ENCODE measurements at places on chromosomes 7 and 10. TPM values are rescaled to one million over a fixed set of nuclear protein-coding genes. Genes with fewer than 3 reads are reported as not detected.

FAM221A gene
- 16.6 TPM for total RNA-seq

GRCh38 chr10:70255329-70256299 lies 22.4 kb upstream of the PPA1 start:
- peak; percentile 56 for DNase-seq

VWDE gene
- total RNA-seq: 22.8 TPM

DNA sequence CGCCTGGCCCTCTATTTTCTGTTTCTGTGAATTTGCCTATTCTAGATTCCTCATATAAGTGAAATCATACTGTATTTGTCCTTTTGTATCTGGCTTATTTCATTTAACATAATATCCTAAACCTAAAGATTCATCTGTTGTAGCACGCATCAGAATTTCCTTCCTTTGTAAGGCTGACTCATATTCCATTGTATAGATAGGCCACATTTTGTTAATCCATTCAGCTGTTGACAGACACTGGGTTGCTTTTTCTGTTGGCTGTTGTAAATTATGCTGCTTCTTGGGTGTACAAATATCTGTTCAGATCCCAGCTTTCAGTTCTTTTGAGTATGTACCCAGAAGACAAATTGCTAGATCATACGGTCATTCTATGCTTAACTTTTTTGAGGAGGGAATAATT lies 28.8 kb upstream of the CUL1 start:
- DNase-seq: no peak

DNA sequence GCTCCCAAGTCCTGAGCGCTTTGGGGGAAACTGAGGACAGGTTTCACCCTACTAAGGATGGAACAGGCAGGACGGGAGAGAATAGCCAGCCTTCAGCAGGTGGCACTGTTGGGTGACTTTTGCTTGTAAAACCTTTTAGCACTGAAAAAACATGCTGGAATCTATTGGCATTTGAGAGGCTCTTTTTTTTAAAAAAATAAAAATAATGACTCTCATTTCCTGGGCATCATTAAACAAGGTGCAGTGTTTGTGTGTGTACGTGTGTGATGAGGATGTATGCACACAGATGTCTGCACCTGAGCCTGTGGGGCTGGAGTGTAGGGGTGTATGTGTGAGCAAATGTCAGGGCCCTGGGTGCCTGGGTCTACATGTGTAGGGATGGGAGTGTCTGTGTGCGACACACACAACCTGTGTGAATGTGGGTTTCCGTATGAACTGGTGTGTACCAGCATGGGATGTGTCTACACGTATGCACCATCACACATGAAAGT lies 177.9 kb downstream of the RPS24 start:
- peak; percentile 70 for DNase-seq

CDK5 gene
- 24.3 TPM for total RNA-seq

GRCh38 chr7:77587272-77587671 lies 50.2 kb downstream of the PTPN12 start:
- no peak for DNase-seq

GRCh38 chr10:119269737-119270136 lies 62.4 kb downstream of the GRK5 start:
- DNase-seq: no peak

- no peak for DNase-seq
Measured at GRCh38 chr10:84375011-84375410, 46.6 kb downstream of the CCSER2 start.

- no peak for DNase-seq
Measured at GRCh38 chr10:3623746-3624145, 161.3 kb downstream of the KLF6 start.

DNA sequence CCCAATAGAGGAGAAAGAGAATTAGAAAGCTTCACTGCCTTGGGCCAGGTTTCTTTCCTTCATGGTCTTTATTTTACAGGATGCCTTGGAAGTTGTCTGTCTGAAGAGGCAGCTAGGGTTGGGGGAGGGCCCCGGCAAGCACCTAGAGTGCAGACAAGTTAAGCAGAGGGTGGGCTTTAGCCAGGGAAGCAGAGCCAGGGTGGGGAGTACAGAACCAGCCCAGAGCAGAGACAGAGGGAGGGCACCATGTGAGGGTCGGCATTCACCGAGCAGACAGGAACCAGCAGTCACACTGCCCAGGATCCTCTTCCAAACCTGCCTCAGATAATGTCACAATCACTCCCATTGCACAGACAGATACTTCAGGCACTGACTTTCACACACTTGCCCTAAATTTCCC lies 75.9 kb downstream of the ADARB2 start:
- DNase-seq: no peak

DNA sequence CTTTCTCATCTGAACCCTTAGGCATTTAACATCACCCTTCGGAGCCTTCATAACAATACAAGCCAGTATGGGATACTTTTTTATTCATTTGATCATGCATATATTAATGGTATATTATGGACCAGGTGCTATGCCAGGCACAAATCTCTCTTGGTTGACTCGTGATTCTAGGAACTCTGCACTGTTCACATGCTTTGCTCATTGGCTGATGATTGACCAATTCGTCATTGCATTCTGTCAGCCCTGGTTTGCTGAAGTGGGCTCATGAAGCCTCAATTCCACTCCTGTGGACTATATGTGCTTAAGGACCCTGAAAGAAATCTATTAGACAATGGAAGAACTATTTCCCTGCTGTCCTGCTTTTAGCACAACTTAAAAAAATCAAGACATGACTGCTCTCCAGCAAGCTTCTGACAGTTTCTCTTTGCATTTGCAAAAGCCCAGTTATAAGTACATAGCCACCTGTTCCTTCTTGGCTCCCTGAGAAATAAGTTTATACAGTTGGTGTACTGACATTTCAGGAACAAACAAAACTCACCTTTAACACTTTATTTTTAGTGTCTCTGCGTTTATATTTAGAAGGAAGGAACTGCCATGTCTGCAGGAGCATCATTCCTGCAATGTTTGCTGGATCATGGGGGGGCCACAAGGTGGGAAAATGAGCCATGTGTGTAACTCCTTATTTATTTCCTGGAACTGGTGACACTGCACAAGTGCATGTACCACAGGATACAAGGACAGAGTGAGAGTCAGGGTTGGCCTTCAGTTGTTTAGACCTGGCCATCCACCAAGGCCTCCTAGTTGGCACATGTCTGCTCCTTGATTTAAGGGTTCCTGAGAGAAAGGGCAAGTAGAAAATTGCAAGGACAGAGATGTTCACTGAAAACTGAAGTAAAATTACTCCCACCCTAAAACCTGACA lies 146.0 kb upstream of the NAMPT start:
- no peak for DNase-seq

DNA sequence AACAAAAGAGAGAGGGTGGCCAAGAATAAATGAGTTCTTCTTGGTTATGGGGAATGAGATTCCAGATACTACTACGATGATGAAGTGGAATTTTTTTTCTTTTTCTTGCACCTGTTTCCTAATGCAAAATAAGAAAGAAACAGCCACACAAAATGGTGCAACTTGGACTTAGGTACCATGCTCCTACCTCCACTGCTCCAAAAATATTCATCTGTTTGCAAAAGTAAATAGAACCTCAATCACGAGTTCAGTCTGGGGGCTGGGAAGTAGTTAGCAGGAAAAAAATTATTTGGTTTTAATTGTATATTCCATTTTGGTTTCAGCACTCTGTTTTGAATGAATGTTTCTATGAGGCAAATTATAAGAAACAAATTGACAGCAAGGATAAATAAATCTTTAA lies 73.5 kb downstream of the SLC25A13 start:
- DNase-seq: no peak

DNA sequence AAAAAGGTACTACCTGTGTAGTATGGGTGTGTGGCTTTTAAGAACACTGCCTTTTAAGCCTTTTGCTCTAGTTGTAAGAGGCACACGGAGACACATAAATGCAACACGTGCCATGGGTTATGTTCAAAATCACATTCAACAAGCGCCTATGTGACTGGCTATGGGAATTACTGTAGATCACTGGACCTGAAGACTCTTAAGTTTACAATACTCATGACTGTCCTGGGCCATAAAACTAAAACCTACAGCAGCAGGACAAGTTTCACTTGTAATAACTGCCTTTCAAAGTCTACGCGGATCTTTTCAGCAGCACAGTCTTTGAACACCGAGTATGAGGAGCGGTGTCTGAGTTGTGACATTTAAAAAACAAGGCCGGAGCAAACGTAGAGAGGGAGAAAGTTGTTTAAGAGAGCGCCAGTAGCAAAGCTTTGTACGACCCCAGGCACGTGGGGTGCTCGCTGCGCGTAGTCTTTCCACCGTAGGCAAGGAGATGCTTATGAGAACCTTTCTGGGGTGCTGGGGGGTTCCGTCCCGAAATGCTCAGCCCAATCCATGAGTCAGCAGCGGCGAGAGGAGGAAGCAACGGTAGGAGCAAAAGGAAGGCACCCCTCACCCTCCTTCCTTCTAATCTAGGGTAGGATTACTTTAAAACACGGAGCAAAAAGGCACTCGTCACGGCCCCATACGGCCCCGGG lies 662 bp downstream of the DNAJC2 start:
- no peak for DNase-seq

- DNase-seq: no peak
Measured at GRCh38 chr10:71358277-71358676, 38.4 kb upstream of the CDH23 start.

VENTX gene
- total RNA-seq: 25.0 TPM

GRCh38 chr10:121792198-121792597 lies 135.6 kb downstream of the ATE1 start:
- no peak for DNase-seq

DNAH11 gene
- total RNA-seq: 1.6 TPM

- peak; percentile 13 for DNase-seq
Measured at GRCh38 chr7:94912085-94912484, 4.7 kb downstream of the PPP1R9A start.

DNA sequence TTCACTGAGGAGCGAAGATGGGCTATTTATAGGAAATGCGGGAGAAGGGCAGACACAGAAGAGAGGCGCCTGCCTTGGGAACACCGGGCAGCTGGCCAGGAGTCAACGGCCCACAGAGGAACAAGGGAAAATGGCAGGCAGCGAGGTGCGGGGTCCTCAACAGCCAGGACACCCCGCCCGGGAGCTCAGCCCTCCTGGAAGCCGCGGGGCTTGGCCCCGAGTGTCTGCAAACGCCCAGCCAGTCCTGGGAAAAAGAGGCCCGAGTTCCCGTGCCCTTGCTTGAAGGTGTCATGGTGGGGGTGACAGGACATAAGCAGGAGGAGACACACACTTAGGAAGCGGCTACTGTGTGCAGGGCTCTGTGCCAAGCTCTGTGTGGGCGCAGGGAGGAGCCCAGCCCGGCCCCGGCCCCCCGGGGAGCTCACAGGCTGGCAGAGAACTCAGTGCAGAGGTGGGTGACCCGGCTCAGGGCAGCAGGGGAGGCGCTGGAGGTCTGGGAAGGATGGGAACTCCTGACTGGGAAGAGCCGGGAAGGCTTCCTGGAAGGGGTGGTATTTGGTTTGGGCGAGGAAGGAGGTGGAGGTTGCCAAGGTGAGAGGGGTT lies 79.9 kb downstream of the ELFN1 start:
- DNase-seq: peak; percentile 66

GRCh38 chr10:9195385-9195784 lies 1140.9 kb downstream of the GATA3 start:
- DNase-seq: no peak

NPTX2 gene
- 34.8 TPM for total RNA-seq

DNA sequence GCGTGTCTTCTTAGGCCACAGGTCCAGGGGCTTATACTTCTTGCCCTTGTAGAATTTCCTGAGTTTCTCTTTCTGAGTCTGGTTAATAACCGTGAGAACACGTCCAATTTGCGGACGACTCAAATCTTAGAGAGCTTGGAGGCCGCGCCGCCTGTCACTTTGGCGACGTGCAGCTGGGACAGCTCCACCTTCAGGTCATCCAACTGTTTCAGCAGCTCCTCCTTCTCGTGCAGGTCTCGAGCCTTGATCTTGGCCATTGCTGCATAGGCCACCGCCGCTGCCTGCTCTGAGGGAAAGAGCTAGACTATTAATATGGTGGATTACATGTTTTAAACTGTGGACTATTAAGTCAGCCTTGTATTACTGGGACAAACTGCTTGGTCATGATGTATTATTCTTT lies 26.9 kb downstream of the EVX1 start:
- peak; percentile 54 for DNase-seq

NAT16 gene
- total RNA-seq: 0.30 TPM

GRCh38 chr10:20713420-20713819 lies 183.7 kb downstream of the NEBL start:
- no peak for DNase-seq

DNA sequence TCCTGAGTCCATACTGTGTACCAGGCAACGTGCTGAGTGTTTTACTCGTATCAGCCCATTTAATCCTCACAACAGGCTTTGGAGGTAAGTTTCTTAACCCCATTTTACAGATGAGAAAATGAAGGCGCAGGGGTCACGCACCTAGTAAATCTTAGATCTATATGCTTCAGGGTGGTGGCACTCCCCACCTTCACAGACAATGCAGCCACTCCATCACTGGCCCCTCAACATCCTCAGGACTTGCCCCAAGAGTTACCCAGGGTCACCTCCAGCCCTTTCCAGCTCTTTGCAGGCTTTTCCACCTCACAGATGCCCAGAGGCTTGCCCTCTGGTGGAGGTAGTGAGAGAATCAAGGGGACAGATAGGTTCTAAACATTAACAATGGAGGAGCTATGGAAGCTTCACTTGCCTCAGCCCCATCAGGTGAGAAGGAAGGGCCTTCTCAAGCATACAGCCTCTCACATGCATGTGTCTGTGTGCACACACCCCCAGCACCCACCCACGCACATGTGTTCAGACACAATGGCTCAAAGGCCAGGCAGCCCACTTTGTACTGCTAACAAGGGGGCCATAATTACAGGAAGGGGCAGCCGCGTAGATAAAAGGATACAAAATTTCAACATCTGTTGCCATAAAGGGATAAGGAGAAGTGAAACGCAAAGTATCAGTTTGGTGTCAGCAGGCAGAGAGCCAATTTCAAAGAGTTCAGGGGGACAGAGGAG lies 29.1 kb downstream of the DPCD start:
- DNase-seq: peak; percentile 82

- DNase-seq: no peak
Measured at GRCh38 chr10:114576716-114577115, 81.4 kb downstream of the ABLIM1 start.

AKR1B15 gene
- total RNA-seq: not detected

H2BK1 gene
- not detected for total RNA-seq

DNA sequence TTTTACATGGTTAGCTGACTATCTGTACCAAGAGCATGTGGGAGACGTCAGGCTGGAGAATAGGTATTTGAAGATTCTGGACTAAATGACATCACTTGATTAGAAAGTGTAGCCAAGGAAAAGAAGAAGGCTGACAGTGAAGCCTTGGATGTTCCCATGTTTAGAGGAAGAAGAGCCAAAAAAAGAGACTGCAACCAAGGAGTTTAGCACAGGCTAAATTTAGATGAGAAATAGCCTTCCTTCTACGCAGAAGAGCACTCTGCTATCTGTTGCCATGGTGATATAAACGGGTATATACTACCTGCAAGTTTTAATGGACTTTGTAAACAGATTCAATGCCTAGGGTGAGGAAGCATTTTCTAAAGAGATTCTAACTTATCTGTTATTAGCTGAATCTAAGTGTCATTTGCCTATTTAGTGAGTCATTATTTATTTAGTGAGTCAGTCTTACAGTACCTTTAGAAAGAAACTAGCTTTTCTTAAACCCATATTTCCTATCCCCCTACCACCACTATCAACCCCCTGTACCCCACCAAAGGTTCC lies 69.8 kb downstream of the CDK6 start:
- no peak for DNase-seq

SPDYE9 gene
- total RNA-seq: not detected

SYT15B gene
- not detected for total RNA-seq

MKX gene
- total RNA-seq: 0.96 TPM

Data from H7 (cell line).